ENCODE measurements at places on chromosomes 4 and X. TPM values are rescaled to one million over a fixed set of nuclear protein-coding genes. Genes with fewer than 3 reads are reported as not detected.
A peak's percentile ranks its signal among the peaks of the same experiment; 100 is the strongest.

DNA sequence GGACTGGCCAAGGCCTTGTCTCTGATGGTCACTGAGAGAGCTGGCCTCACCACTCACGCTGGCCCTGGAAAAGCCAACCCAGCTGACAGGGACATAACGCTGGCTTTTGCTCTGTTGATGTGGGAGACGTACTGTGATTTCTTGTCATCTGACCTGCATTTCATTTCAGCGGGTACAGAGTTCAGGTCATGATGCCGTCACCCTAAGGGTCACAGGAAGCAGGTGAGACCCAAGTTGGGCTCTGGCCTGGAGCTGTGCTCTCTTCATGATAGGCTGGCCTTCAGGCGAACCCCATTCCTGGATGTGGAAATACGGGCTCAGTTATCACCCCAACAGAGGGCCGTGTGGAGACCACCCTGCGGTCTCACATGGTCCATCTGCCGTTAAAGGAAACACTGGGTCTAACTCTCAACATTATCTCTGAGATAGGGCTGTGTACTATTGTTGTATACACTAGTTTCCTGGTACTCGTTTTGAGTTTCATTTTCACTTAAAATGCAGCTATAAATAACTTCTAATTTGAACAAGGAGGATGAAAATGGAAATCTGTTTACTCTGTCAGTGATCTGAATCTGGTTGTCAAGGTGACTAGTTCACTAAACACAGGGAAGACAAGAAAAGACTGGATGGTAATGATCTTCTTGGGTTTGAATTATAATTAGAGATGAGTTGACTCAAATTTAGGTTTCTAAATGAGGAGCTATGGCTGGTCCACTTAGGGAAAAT is 89.1 kb downstream of the TBC1D9 start:
- no peak overlapping the region for H3K4me3 ChIP-seq
- peaks cover 29% of the 10 kb centered on the region for H3K36me3 ChIP-seq
- DNase-seq: no peak

Gene RNF128
- not detected for total RNA-seq

DNA sequence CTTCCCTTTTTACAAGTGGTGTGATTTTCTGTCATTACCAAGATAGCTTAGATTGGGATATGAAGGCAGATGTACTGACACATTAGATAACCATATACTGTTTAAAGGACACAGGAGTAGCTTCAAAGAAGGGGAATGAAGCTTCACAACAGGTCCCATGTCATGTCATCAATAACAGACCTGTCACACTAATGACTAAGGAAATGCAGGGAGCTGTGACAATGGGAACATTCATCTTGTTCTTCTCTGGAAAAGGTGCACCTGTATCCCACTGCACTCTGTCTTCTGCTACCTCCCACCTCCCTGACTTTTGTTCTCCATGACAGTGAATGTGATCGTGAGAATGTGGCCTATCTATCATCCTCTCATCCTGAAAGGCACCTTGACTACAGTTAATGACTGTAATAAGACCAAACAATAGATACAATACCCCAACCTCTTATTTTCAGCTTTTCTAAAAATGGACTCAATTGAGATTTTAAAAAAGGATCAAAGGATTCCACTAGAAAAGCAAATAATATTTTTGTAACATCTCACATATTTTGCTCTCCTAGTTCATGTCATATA is 472.5 kb downstream of the STPG2 start:
- H3K4me3 ChIP-seq: no peak overlapping the region
- no peak overlapping the region for H3K27ac ChIP-seq
- H3K4me1 ChIP-seq: no peaks in the 10 kb centered on the region
- H3K36me3 ChIP-seq: no peaks in the 10 kb centered on the region
- no peak for DNase-seq

DNA sequence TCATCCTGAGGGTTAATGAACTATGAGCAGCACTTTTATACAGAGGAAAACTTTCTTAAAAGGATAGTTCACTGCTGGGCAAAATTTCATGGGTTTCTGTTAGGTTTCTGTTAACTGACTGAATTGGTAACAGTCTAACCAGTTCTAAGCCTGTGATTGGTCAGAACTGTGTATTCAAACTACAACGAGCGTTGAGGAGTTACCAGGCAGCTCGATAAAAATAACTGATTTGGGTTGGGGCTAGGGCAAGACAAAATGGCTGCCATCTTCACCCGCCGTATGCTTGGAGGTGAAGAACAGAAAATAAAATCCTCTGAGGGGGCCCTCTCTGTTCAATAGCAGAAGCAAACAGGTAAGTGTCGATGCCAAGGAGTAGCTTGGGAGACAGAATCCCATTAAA is 22.0 kb downstream of the FAM133A start:
- H3K4me3 ChIP-seq: no peak overlapping the region
- no peaks in the 10 kb centered on the region for H3K4me1 ChIP-seq
- no peaks in the 10 kb centered on the region for H3K36me3 ChIP-seq
- DNase-seq: no peak
- H3K27ac ChIP-seq: no peak overlapping the region
- H3K27me3 ChIP-seq: peaks cover 9% of the 10 kb centered on the region

- H3K4me1 ChIP-seq: peaks cover 47% of the 10 kb centered on the region
- peak overlapping the region; percentile 63 for H3K27ac ChIP-seq
These were observed 45.1 kb upstream of the PPARGC1A start for GRCh38 chr4:23934915-23935314.

- H3K27ac ChIP-seq: no peak overlapping the region
- H3K27me3 ChIP-seq: peaks cover 23% of the 10 kb centered on the region
- no peaks in the 10 kb centered on the region for H3K36me3 ChIP-seq
These were observed 323.0 kb downstream of the HNRNPD start for GRCh38 chr4:82050796-82051195.

Gene TLL1
- 2.1 TPM for total RNA-seq

DNA sequence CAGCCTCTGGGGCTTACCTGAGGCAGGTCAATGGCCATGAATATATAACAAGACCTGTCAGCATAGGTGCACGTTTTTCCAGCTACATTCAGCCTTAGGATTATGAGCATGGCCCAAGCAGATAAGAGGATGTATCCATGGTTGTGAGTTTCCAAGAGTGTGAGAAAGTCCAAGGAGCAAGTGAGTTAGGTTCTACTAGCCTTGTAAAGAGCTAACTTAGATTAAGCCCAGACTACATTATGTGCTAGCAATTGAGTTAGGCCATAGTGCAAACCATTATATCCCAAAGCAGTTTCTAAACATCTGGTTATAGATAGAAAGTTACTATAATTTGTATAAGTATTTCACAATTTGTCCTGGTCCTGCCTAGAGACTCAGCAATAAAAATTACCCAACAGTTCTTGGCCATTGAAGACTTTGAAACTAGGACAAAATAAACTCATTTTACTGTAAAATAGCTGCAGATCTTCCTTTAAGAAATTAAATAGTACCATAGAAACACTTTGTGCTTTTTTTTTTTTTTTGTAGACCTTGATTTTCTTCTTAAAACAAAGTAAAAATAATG is 312.0 kb downstream of the CAMK2D start:
- no peak for DNase-seq
- H3K27ac ChIP-seq: no peak overlapping the region
- H3K4me3 ChIP-seq: no peak overlapping the region
- H3K27me3 ChIP-seq: no peaks in the 10 kb centered on the region

GRCh38 chrX:134144231-134144630 is 92.8 kb upstream of the CCDC160 start:
- no peak for DNase-seq
- no peaks in the 10 kb centered on the region for H3K4me1 ChIP-seq
- H3K27me3 ChIP-seq: no peaks in the 10 kb centered on the region
- no peak overlapping the region for H3K4me3 ChIP-seq
- no peaks in the 10 kb centered on the region for H3K36me3 ChIP-seq
- no peak overlapping the region for H3K27ac ChIP-seq

DNA sequence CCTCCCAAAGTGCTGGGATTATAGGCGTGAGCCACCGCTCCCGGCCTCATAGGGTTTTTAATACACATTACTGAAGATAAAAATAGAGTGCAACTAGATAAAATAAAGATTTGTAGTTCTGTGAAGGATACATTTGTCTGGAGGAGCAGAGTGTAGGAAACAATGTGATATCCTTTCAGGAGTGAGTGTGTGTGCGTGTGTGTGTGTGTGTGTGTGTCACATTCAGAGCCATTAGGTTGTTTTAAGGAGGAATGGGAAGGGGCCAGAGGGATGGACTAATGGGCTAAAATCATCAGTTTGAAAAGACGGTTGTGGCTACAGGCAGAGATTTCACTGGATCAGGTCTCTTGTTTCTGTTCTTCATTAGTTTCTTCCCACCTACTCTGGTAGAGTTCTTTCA is 40.0 kb downstream of the RBPJ start:
- peaks cover 26% of the 10 kb centered on the region for H3K4me1 ChIP-seq
- H3K4me3 ChIP-seq: no peak overlapping the region
- no peaks in the 10 kb centered on the region for H3K36me3 ChIP-seq
- DNase-seq: no peak
- H3K27me3 ChIP-seq: no peaks in the 10 kb centered on the region

Measured in chondrocyte (in vitro differentiated cells).